Fibroblast of the conjunctiva (primary cell): ENCODE measurements at places on chromosomes 7 and 10.
A peak's percentile ranks its signal among the peaks of the same experiment; 100 is the strongest.

- no peak for DNase-seq
Observed at GRCh38 chr7:43313628-43314378, 201.4 kb downstream of the HECW1 start.

- DNase-seq, result no peak
Observed at GRCh38 chr10:36280890-36281499, 638.9 kb upstream of the FZD8 start.

DNA sequence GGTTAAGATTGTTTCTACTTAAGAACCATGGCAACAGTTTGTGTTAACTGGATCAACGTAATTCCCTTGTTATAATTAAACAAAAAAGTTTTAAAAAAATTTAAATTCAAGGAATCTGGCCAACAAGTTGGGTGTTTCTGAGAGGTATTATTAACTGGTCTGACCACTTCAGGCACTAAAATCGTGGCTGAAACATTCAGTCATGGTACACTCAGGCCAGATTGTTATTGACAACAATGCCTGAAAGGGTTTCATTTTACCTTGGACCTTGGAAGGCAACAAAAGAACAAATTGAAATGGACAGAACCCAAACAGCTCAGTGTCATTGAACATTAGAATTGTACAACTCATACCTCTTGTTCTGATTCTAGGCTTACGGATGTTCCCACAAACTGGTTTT lies 103.3 kb upstream of the ARMC3 start:
- DNase-seq, result no peak

DNA sequence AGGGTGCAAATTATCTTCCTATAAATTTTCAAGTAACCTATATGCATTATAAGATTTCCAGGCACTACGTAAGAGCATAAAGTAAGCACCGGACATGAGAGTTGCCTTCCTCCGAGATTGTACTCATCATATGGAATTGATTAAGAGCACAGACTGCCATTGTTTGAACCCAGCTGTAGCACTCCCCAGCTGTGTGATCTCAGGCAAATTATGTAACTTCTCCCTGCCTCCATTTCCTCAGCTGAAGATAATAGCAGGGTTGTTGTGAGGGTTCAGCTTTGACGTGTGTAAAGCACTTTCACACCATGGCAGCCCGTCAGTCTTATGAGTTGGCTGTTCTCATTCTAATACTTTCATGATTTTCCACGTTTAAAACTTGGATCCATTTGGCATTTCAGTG lies 122.6 kb downstream of the ITIH5 start:
- DNase-seq, result no peak

GRCh38 chr7:107592361-107593024 lies 12.4 kb downstream of the BCAP29 start:
- DNase-seq, result peak; percentile 82

DNA sequence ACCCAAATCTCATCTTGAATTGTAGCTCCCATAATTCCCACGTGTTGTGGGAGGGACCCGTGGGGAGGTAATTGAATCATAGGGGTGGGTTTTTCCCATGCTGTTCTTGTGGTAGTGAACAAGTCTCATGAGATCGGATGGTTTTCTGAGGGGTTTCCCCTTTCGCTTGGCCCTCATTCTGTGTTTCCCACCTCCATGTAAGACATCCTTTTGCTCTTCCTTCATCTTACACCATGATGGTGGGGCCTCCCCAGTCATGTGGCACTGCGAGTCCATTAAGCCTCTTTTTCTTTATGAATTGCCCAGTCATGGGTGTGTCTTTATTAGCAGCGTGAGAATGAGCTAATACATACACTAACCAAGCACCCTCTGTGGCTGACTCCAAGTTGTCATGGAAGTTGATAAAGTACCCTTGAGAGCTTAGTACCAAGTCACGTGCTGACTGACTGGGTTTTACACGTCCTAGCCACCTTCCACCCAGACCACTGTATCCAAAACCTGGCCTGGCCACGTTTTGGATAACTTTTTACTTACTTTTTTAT lies 614.4 kb downstream of the SDK1 start:
- DNase-seq, result no peak

DNA sequence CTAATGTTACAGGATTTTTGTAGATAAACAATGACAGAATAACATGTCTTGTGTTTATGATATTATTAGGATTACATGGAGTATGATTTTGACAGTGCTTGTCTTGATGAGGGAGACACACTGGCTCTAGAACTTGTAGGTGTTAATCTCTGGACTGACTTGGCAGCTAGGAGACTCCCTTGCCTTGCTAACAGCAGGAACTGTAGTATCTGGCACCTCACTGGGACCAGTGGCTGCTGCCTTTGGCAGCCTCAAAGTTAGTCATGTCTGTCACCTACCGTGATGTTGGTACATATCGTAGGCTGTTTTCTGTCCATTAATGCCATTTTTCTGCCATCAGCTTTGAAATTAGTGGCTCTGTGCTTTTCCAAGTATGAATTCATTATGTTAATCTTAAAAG lies 261.5 kb downstream of the CDK14 start:
- DNase-seq, result no peak

- no peak for DNase-seq
Observed at GRCh38 chr10:11024596-11024995, 6.9 kb downstream of the CELF2 start.
